NCI-H1694 (cell line): ENCODE measurements at places on chromosomes 7 and 10.

DNA sequence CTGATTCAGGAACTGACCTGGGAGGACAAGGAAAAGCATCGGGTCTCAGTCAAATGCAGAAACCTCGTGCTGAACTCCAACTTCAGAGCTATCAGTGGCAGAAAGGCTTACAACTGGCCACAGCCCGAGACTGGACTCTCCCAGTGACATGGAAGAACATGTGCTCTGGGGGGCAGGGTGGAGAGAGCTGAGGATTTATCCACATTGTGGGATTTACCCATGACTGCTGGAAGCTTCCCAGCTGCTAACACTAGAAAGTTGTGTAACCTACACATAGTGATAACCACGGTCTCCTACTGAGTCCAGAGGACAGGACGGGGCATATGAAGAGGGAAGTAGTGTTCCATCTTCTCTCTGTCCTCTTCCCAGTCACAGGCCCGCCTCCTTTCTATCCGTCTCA is 103.4 kb downstream of the ITIH5 start:
- no peak for DNase-seq

GRCh38 chr10:18075881-18076280 is 64.3 kb upstream of the CACNB2 start:
- no peak for DNase-seq

- no peak for DNase-seq
Measured at GRCh38 chr7:155296006-155296787, 1.5 kb upstream of the INSIG1 start.

DNA sequence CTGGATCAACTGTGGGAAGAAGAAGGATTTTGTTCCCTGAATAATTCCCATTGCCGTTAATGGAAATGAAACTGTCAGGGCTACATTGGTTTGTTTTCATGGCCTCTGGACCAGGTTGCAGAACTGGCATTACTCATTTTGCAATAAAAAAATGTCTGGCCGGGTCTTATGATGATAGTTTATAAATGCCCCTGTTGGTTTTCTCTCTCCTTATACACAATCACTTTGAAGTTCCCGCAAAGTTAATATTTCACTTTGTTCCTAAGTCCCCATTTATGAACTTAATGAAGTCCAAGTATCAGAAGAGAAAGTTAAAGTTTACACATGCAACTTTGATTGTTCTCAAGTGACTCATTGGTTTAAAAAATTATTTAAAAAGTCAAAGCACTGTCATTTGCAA is 150.7 kb upstream of the PRR15 start:
- no peak for DNase-seq

DNA sequence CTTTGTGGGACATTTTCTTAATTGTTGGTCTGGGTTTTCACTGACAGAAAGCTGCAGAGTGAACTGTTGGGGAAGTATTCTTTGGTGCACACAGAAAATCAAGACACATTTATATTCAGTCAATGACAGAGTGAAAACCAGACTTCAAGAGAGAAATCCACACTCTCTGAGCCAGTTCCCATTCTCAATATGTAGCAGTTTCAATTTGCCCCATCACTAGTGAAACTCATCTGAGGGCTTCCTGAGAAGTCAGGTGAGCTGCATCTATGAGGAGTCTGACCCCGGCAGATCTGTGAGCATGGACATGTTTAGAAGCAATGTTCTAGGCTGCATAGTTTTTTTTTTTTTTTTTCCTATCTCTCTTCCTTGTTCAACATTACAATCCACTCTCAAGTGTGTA is 163.7 kb upstream of the AHR start:
- DNase-seq = no peak

- DNase-seq = no peak
Measured at GRCh38 chr10:46216836-46217751, 69.7 kb upstream of the ANTXRL start.

DNA sequence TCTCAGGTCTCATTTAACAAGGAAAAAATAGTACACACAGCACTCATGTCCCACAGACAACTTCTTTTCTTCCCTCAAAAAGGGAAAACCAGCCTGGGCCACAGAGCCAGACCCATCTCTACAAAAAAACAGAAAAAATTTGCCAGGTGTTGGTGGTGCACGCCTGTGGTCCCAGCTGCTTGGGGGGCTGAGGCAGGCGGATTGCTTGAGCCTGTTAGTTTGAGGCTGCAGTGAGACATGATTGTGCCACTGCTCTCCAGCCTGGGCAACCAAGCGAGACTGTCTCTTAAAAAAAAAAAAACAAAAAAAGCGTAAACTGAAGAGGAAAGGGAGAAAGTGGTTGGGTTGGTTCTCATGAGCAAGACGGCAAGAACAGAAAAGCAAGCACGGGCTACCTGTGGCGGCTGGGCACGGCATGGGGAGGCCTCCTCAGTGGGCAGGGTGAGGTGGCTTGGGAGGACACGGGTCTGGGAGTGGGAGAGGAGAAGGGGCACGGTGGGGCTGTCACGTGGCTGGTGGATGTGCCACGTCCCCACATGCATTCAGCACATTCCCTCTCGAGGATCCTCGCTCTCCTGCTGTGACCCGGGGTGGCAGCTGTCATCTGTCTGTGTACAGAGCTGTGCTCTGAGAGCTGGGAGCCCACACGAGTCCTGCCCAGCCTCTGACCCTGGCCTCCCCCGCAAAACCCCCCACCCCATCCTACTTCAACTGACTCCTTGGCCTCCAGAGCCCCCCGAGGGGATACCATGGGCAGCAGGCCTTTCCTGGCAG is 219.7 kb downstream of the MLLT10 start:
- no peak for DNase-seq
